Mesothelial cell of epicardium (in vitro differentiated cells): ENCODE measurements at places on chromosomes 4 and X.

GRCh38 chrX:149363965-149364364 lies 141.1 kb downstream of the IDS start:
- no peak for DNase-seq

GRCh38 chrX:40719218-40719617 lies 16.1 kb downstream of the MED14 start:
- no peak for DNase-seq

GRCh38 chrX:50815120-50815519 lies 1.1 kb upstream of the SHROOM4 start:
- DNase-seq: no peak

- no peak for DNase-seq
These were observed 17.0 kb upstream of the MOB1B start for GRCh38 chr4:70885174-70885573.

- no peak for DNase-seq
These were observed 2.0 kb downstream of the ADAMTS3 start for GRCh38 chr4:72567036-72567435.

DNA sequence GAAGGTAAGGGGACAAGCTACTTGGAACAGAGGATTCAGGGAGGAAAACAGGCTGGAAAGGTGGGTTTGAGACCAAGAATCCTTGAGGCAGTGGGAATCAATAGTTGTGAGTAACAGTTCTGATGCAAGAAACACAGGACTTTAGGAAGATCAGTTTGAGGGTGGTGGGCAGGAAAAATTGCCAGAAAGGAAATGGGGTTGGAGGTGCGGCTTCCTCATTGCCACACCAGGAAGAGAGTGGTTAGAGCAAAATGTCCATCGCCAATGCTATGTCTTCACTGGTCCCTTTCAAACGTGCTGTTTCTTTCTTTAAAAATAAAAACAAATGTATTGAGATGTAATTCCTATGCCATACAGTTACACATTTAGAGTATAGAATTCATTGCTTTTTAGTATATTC lies 57.1 kb upstream of the NOCT start:
- no peak for DNase-seq

DNA sequence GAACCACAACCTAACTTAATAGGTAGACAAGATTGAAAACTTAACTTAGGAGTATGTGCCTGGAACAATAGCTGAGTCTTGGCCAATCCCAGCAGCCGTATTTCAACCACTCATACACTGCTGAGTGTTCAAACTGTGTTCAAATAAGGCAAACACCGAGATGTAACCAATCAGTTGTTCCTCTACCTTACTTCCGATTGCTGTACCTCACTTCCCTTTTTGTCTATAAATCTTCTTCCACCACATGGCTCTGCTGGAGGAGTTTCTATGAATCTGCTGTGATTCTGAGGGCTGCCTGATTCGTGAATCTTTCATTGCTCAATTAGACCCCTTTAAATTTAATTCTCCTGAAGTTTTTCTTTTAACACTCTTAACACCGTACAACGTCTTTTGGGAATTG lies 108.0 kb downstream of the ANAPC4 start:
- no peak for DNase-seq

DNA sequence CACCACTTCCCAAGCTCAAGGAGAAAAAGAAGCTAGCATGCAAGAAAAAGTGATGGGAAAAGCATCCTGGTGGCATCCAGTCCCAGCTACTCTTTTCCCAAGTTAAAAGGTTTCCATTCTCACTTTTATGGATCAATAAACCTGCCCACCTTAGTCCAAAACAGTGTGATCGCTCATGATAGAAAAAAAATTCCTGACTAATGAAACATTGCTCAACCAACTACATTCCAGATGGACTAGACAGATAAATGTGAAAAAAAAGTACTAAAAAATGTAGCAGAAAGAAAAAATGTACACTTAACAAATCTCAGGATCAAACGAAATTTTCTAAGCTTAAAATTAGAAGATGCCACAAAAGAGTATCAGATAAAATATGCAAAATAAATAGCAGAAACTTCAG lies 312.2 kb downstream of the TMA16 start:
- DNase-seq: no peak

GRCh38 chr4:82461710-82462109 lies 31.3 kb downstream of the ENOPH1 start:
- no peak for DNase-seq
